H9 (cell line): ENCODE measurements at places on chromosomes 16 and 17. TPM values are rescaled to one million over a fixed set of nuclear protein-coding genes. Genes with fewer than 3 reads are reported as not detected.

Gene ITGAE
- total RNA-seq = 23.5 and 24.2 TPM in 2 replicates

Gene SOCS1
- total RNA-seq = 11.0 and 11.5 TPM in 2 replicates

Gene ELMO3
- 8.6 and 9.1 TPM in 2 replicates for total RNA-seq

Gene KRT13
- not detected in 2 replicates for total RNA-seq

Gene CRYBA1
- not detected in 2 replicates for total RNA-seq

Gene ARL6IP1
- total RNA-seq = 197 and 205 TPM in 2 replicates

Gene GDE1
- 47.7 and 48.6 TPM in 2 replicates for total RNA-seq

Gene KRTAP3-2
- not detected in 2 replicates for total RNA-seq

Gene UNC45B
- total RNA-seq = 0.07 and 0.22 TPM in 2 replicates

Gene CES3
- total RNA-seq = 3.4 and 3.7 TPM in 2 replicates

Gene TMC7
- total RNA-seq = 4.3 and 4.8 TPM in 2 replicates

Gene SULT1A1
- 4.8 and 5.0 TPM in 2 replicates for total RNA-seq

Gene CCDC154
- total RNA-seq = 1.3 and 2.0 TPM in 2 replicates

Gene MYADML2
- total RNA-seq = 0.13 and 0.22 TPM in 2 replicates

Gene ABCC6
- total RNA-seq = 1.1 TPM in 2 replicates

Gene AARSD1
- total RNA-seq = 65.1 and 68.7 TPM in 2 replicates

Gene PARN
- total RNA-seq = 56.2 and 57.1 TPM in 2 replicates

Gene SNAI3
- 3.2 and 3.7 TPM in 2 replicates for total RNA-seq

Gene TBC1D3K
- total RNA-seq = not detected in 2 replicates

Gene GCGR
- 0.24 and 0.26 TPM in 2 replicates for total RNA-seq

Gene HS3ST3A1
- total RNA-seq = 3.2 and 3.4 TPM in 2 replicates

Gene CHST5
- total RNA-seq = 0.11 TPM in 1 of 2 replicates, not detected in the other

Gene MMP25
- 13.5 and 14.2 TPM in 2 replicates for total RNA-seq

Gene ZSCAN10
- 207 and 212 TPM in 2 replicates for total RNA-seq

Gene TUBB3
- total RNA-seq = 164 and 176 TPM in 2 replicates

Gene SLC12A3
- total RNA-seq = not detected in 2 replicates

Gene UMOD
- not detected in 2 replicates for total RNA-seq

Gene CCR7
- 0.31 TPM in 1 of 2 replicates, not detected in the other for total RNA-seq

Gene KRTAP1-5
- not detected in 2 replicates for total RNA-seq

Gene KRT33A
- total RNA-seq = not detected in 2 replicates

Gene HSD11B2
- total RNA-seq = 33.5 and 35.1 TPM in 2 replicates
